ENCODE measurements at places on chromosomes 3 and 15.

DNA sequence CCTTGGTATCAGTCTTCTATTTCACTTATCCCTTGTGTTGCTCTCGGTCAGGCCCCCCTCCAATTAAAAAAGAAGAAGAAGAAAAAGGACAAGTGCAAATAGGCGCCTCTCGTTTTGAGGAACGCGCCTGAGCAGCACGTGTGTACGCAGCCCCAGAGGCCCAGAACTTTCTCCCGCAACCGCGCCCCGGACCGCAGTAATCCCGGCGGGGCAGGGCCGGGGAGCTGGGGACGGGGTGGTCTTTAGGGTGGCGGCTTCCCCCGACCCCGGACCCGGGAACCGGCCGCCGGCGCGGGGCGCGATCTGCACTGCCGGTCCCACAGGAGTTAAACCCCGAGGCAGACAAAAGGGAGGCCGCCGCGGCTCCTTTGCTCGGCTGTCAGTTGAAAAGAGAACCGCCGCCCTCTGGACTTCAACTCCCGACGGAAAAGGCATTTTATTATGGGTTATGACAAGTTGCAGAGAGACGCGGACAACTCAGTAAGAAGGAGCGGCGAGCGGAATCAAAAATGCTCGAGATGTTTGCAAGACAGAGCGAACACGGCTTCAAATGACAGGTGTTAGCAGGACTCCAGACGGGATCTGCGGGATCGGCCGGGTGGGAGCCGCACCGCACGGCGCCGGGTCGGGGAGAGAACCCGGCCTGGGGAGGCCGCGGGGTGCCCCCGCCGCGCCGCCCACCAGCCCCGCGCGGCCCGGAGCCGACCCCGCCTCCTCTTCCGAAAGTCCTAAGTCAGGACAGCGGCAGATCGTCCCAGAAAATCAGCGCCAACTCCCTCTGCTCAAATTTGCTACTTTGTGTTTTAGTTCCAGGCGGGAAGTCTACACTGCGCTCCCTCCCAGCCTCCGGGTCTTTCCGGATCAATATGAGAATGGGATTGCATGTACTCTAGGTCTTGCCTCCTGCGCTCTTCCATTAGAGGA is 79.0 kb downstream of the NR2F2 start:
- DNase-seq = no peak

- no peak for DNase-seq
These were observed 48.0 kb upstream of the APEH start for GRCh38 chr3:49626101-49626581.

- no peak for DNase-seq
These were observed 1061.2 kb downstream of the FHIT start for GRCh38 chr3:60190073-60190472.

GRCh38 chr3:170740726-170741591 is 129.0 kb downstream of the RPL22L1 start:
- DNase-seq = no peak

DNA sequence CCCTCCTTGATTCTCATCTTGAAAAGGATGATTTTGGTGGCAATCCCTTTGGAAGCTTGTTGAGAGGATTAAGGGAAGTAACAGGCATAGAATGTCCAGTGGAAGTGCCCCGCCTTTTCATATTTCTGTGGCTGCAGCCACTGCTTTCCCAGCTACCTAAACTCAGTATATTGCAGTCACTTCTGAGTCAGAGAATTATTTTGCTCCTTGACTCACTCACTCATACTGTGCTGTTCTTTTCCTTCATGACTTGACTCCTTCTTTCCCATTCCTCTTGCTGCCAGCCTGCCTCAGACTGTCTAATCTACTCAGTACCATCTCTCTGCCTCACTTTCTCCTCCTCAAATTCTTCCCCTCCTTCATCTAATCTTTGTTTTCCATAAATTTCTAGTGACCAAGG is 26.5 kb upstream of the POLR2M start:
- no peak for DNase-seq

DNA sequence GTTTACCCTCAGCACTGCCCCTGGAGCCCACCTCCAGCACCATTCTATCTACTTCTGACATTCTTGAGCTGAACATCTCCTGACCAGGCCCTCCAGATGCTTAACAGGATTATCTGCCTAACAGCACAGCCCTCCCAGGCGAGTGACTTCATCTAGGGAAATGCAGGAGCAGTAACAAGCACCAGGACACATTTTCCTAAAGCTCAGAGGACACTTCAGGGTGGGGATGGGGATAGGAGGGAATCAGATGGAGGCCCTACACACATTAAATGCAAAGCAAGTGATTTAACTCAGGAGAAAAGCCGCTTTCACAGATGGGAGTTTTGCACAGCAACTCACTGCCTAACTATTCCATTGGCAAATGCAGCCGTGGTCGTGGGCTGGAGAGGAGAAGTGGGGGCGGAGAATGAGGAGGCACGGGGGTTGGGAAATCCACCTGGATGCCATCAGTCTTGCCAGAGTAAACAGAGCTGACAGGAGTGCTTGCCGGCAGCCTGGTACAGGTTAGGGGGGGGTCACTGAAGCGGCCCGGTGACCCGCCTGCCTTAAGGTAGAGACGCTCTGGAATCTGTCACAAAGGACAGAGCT is 21.3 kb upstream of the BNC1 start:
- DNase-seq = no peak

- no peak for DNase-seq
These were observed 2.9 kb downstream of the ALG1L2 start for GRCh38 chr3:130084436-130084980.

- no peak for DNase-seq
These were observed 83.8 kb downstream of the DCUN1D1 start for GRCh38 chr3:182896553-182896952.

DNA sequence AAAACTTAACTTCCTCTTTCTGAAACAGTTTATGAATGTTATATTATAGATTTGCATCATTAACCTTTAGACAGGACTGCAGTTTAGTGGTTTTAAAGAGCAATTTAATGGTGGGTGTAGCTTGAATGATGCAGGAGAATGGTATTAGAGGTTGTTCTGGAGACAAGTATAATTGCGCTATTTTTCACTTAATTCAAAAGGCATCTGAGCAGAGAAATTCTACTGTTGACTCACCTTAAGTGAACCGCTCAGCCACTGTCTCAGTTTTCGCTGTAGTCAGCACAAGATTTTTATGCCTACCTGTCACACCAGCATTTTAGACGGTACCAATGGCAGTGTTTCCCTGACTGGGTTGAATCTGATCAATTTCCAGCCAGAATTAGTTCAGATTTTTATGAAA is 348.8 kb upstream of the DCBLD2 start:
- no peak for DNase-seq

GRCh38 chr15:74614744-74615507 is 710 bp upstream of the CLK3 start:
- peak; percentile 68 for DNase-seq

Measured in stimulated activated CD4-positive, alpha-beta T cell treated with anti-CD3 and anti-CD28 coated beads, TNF-alpha, amount 100 ng/mL, for 24 hours (primary cell).